HFFc6 (cell line): ENCODE measurements at places on chromosomes 4 and X. TPM values are rescaled to one million over a fixed set of nuclear protein-coding genes. Genes with fewer than 3 reads are reported as not detected.

- H3K4me3 ChIP-seq: no peak overlapping the region
- no peaks in the 10 kb centered on the region for H3K4me1 ChIP-seq
- no peaks in the 10 kb centered on the region for H3K36me3 ChIP-seq
- DNase-seq: no peak
- H3K27ac ChIP-seq: no peak overlapping the region
Observed at GRCh38 chrX:115911967-115912366, 258.6 kb upstream of the AGTR2 start.

- DNase-seq: no peak
- no peak overlapping the region for H3K4me3 ChIP-seq
Observed at GRCh38 chrX:144334577-144334976, 450.7 kb downstream of the UBE2NL start.

The GYPE gene
- total RNA-seq: 0.71 to 2.5 TPM (median 2.2 TPM) in 3 replicates

The DGAT2L6 gene
- not detected in 3 replicates for total RNA-seq

The IL3RA gene
- 0.09 to 0.13 TPM in 2 of 3 replicates, not detected in the other for total RNA-seq
